Fibroblast of upper back skin (primary cell): ENCODE measurements at places on chromosomes 13 and 19.

DNA sequence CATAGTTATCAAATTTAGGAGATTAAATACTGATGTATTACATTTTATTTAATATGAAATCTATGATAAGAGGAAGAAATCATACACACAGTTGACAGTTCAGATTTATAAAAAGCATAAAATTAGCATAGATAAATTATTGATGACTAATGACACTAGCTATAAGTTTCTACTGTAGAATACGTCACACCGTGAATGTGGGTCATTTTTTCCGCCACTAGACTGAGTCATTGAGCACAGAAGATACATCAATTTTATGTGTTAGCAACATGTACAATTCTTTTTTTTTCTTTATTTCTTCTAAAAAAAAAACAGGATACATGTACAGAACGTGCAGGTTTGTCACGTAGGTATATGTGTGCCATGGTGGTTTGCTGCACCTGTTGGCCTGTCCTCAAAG lies 22.2 kb downstream of the AP2S1 start:
- DNase-seq = peak; percentile 66

- peak; percentile 73 for DNase-seq
Measured at GRCh38 chr19:13033819-13034611, 38.7 kb downstream of the NFIX start.

- DNase-seq = no peak
Measured at GRCh38 chr13:102692491-102692826, 2.4 kb downstream of the METTL21C start.

DNA sequence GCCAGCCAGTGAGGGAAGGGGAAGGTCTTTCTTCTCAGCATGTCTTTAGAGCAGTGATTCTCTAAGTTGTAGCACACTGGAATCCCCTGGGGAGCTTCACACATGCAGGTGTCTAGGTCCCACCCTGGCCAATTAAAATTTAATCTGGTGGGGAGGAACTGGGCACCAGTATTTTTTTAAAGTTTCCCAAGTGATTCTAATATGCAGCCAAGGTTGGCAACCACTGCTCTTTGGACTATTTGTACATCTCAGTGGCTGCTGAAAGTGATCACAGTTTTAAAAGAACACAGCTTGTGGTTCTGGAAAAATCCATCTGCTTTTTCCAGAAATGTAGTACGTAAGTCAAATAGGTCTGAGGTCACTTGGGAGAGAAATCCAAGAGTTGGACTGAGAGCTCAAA lies 10.7 kb upstream of the KATNAL1 start:
- no peak for DNase-seq

DNA sequence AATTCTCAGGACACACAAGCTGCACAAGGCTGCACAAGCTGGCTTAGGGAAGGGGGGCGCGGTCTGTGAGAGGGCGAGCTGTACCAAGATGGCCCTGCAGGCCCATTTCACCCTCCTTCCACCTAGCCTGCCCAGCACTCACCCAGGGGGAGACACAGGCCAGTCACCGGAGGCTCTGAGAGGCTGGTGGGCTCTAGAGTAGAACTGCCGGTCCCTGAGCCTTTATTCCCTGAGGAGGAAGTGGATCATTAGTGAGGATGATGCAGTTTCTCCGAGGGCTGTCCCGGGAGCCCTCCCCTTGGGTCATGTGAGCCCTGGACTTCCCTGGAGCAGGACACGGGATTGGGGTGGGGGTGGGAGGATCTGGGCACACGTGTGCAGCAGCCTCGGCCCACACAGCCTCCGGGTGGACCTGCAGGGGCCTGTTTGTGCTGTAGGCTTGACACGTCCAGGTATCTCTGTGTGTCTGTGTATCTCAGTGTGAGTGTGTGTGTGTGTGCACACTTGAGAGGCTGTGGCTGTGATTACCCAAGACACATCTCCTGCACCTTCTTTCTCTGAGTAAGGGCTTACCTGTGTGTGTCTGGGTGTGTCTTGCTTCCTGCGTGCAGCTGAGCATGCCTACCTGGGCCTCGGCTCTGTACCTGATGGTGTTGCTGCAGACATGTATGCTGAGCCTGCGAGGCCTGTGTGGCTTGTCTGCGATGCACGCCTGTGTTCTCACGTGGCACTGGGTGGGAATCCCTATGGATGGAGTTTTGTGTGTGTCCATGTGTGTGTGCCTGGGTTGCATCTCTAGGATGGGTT lies at the start of gene ACP5:
Gene ACP5, minus strand, starts transcription at position 195 of the 807 bp plus-strand sequence. CDS start 328 bp downstream, outside the sequence.
- DNase-seq = no peak

GRCh38 chr19:3881272-3882040 lies 971 bp downstream of the ATCAY start:
- no peak for DNase-seq

DNA sequence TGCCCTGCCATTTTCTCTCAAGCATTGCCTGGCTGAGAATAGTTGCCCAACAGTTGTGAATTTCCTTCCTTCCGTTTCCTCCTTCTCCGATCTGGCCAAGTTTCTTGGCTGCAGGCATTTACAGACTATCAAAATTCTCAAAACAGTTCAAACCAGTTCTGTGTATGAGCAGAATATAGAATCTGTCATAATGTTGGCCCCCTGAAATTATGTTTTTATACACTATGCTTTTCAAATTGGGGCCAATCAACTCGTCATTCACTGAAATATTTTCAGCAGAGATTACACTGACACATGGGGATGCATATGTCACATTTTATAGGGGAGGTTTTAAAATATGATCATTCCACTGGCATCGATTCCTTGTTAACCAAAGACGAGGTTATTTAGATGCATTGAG lies 284.2 kb upstream of the TMTC4 start:
- no peak for DNase-seq

- DNase-seq = peak; percentile 93
Measured at GRCh38 chr19:36331353-36332228, 47.4 kb downstream of the ZFP14 start.

GRCh38 chr19:51837145-51837544 lies 42.2 kb downstream of the FPR3 start:
- no peak for DNase-seq

GRCh38 chr19:46926170-46927071 lies 65.6 kb downstream of the ARHGAP35 start:
- peak; percentile 50 for DNase-seq

DNA sequence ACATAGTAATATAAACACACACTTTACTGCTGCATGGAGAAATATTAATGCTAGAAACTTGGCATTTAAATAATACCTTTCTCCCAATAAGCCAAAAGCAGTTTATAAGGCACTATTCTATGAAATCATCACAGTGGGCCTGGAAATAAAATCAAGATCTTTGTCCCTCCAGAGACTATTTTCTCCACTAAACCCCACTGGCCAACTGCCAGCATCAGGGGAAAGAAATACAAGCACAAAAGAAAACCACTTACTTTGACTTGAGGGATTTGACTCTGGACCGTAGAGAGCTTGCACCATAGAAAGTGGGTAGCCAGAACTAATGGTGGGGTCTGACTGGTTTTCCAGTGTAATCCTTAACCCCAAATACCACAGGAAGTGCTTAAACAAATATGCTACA lies 71.9 kb downstream of the DCLK1 start:
- DNase-seq = peak; percentile 35

DNA sequence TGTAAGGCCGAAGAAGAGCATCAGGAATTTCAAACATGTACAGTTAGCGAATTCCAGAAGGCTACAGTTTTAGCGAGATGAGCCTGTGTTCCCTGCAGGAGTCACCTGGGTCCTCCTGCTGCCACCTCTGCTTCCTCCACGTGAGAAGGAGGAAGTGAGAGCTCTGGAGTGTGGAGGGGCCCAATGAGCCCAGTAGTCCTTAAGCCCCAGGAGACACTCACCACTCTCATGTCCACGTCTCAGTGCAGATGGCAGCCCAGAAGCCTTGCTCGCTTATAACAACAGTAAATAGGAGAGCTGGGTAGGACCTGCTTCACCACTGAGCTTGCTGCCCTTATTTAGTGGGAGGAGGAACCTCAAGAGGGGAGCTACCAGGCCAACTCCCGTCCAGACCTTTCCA lies 44.3 kb downstream of the SERP2 start:
- no peak for DNase-seq
